Activated CD4-positive, alpha-beta T cell treated with anti-CD3 and anti-CD28 coated beads, Interleukin-2, amount 50 U/mL, for 48 hours (primary cell): ENCODE measurements at places on chromosomes 5 and 9.

DNA sequence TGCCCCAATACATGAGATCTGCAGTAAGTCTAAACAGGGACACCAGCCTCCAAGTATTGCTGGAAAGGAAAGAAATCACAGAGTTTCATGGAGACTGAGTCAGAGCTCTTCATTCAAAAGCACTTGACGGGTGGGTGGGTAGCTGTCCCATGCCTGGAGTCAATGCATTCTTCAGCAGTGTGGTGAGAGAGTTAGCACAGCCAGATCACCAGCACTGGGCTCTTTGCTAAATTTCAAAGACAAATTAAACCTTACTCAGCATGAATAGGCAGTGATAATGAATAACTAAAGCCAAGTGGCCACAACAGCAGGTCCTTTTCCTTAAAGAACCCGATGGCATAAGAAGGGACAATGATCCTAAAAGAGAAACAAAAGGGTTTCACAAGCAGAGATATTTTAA, 192.4 kb downstream of the ACTL7B start:
- DNase-seq: no peak

DNA sequence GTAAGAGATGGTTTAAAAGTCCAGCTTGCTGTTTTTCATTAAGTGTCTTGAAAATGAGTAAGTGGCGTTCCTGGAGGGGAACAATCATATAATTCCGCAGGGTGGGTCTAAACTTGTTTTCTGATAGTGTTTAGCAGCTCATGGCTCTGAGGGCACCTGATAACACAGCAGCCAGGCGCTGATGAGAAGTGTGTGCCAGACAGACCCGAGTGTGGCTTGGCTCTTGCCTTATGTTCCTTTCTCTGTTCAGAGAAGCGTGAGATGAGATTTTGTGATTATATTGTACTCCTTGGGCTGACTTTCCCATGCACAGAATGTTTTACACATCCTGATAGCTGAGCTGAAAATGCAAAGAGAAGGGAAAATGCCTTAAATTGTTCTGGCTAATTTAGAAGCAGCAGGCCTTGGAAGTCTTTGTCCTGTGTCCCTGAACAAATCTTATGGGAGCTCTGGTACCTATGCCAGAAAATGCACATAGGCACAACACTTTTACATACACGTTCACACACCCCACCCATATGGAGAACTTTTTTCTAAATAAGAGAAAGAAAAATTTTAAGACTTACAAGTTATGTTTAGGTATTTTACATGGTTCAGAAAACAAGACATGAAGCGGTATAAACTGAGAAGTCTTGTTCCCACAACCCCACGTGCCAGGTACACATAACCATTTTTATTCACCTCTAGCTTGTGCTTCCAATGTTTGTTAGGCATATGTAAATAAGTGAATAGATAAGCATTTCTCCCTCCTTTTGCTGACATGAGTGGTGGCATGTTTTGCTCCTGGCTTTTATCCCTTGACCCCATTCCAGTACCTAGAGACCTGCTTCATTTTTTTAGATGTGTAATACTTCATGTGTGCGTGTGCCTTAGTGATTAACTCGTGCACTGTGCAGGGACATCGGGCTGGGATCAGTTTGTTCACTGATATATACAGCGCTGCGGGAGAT, 152.2 kb upstream of the OTULINL start:
- no peak for DNase-seq

- no peak for DNase-seq
These were observed 107.2 kb upstream of the TXNDC8 start for GRCh38 chr9:110444911-110445310.

DNA sequence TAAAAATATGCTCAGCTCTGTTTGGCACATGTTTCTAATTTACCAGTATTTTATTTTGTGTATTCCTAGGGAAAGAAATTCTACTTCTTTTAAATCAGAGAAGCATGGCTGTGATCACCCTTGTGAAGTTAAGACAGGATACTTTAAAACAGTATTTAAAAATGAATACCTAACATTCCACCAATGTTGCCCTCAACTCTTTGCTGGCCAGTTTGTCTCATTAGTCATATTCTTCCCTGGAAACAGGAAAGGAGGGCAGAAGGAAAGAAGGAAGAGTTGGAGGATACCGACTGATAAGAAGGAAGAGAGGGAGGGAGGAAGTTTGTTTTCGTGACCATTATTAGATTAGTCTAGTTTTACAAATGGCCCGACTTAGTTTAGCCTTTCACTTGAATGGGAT, 137.4 kb downstream of the PLK2 start:
- no peak for DNase-seq

- no peak for DNase-seq
These were observed 41.3 kb downstream of the RECK start for GRCh38 chr9:36078051-36078450.

- DNase-seq: peak; percentile 35
These were observed 69.9 kb downstream of the MAMDC2 start for GRCh38 chr9:70113403-70114022.
